IPS DF 6.9 (cell line): ENCODE measurements at places on chromosomes 12 and 14.

DNA sequence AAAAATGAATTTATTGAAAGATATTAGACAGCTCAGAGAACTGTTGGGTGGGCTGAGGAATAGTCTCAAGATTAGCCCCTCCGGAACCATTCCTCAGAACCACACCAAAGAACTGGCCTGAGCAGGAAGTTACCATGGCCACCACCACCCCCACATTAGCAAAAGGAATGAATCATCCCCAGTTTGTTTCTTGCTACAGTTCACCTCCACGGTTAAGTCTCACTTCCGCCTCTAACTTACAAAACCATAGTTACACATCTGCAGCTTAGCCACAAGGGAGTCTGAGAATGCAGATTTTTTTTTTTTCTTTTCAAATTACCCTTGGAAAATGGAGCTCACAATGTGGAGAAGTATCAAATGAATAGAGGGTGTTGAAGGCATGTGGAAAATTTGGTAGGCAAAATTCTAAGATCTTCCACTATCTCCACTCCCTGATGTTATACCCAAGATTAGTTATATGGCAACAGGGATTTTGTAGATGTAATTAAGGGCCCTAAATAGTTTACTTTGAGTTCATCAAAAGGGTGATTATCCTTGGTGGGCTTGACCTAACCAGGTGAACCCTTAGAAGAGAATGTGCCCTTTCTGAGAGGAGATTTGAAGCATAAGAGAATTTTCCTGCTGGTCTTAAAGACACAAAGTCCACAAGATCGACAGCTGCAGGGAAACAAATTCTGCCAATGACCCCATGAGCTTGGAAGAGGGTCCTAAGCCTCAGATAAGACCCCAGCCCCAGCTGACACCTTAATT lies 129.8 kb upstream of the KRR1 start:
- H3K27me3 ChIP-seq: no peaks in the 10 kb centered on the region
- H3K4me1 ChIP-seq: no peaks in the 10 kb centered on the region
- H3K27ac ChIP-seq: no peak overlapping the region
- H3K36me3 ChIP-seq: no peaks in the 10 kb centered on the region
- DNase-seq: no peak

GRCh38 chr12:126210026-126210425 lies 1144.8 kb downstream of the AACS start:
- H3K4me1 ChIP-seq: peaks cover 6% of the 10 kb centered on the region
- H3K27ac ChIP-seq: no peak overlapping the region
- no peak overlapping the region for H3K4me3 ChIP-seq
- no peaks in the 10 kb centered on the region for H3K36me3 ChIP-seq

GRCh38 chr14:102819747-102820330 lies 42.6 kb downstream of the TRAF3 start:
- H3K4me3 ChIP-seq: no peak overlapping the region
- no peaks in the 10 kb centered on the region for H3K27me3 ChIP-seq
- peaks cover 9% of the 10 kb centered on the region; the same call in 1 of the 2 replicates for H3K4me1 ChIP-seq
- no peak overlapping the region for H3K27ac ChIP-seq

- H3K36me3 ChIP-seq: no peaks in the 10 kb centered on the region
- H3K27me3 ChIP-seq: no peaks in the 10 kb centered on the region
- DNase-seq: no peak
- no peak overlapping the region for H3K27ac ChIP-seq
- H3K4me1 ChIP-seq: no peaks in the 10 kb centered on the region
- H3K4me3 ChIP-seq: no peak overlapping the region
Measured at GRCh38 chr14:93527203-93527607, 96.5 kb downstream of the UNC79 start.

- no peak overlapping the region for H3K27ac ChIP-seq
- H3K27me3 ChIP-seq: no peaks in the 10 kb centered on the region
- H3K36me3 ChIP-seq: no peaks in the 10 kb centered on the region
- no peak for DNase-seq
- H3K4me1 ChIP-seq: no peaks in the 10 kb centered on the region
- H3K4me3 ChIP-seq: no peak overlapping the region
Measured at GRCh38 chr12:51409846-51410245, 14.8 kb upstream of the SLC4A8 start.

- H3K27ac ChIP-seq: no peak overlapping the region
- H3K36me3 ChIP-seq: no peaks in the 10 kb centered on the region
- H3K4me3 ChIP-seq: no peak overlapping the region
Measured at GRCh38 chr12:113062502-113063395, 6.2 kb downstream of the DTX1 start.

GRCh38 chr12:117165342-117165741 lies 24.9 kb downstream of the FBXO21 start:
- peaks cover 23% of the 10 kb centered on the region; the same call in 1 of the 2 replicates for H3K36me3 ChIP-seq
- H3K27ac ChIP-seq: no peak overlapping the region
- H3K4me1 ChIP-seq: no peaks in the 10 kb centered on the region
- DNase-seq: no peak
- no peaks in the 10 kb centered on the region for H3K27me3 ChIP-seq
- H3K4me3 ChIP-seq: no peak overlapping the region

DNA sequence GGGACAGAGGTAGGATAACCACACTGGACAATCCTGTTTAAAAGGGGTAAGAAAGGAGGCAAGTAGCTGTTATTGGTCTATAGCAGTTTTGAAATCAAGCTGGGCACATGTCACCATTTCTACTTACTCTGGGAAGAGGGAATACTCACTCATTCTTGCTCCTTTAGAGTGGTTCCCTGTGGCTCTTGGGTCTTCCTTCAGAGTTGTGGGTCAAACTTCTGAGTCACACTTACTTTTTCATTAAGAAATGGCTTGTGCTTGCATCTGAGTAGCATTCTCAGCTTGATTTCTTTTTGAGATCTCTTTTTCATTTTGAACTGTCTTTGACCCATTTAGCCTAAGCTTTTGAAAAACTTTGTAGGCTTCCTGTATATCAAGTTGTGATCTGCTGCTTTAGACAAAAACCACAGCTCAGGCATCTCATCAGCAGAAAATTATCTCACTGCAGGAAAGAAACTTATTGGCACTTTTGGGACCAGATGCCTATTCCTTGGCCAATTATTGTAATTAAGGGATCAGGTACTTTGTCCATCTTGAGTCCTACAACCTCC lies 122.2 kb downstream of the AEBP2 start:
- H3K36me3 ChIP-seq: no peaks in the 10 kb centered on the region
- no peaks in the 10 kb centered on the region for H3K27me3 ChIP-seq
- DNase-seq: no peak
- no peak overlapping the region for H3K27ac ChIP-seq

DNA sequence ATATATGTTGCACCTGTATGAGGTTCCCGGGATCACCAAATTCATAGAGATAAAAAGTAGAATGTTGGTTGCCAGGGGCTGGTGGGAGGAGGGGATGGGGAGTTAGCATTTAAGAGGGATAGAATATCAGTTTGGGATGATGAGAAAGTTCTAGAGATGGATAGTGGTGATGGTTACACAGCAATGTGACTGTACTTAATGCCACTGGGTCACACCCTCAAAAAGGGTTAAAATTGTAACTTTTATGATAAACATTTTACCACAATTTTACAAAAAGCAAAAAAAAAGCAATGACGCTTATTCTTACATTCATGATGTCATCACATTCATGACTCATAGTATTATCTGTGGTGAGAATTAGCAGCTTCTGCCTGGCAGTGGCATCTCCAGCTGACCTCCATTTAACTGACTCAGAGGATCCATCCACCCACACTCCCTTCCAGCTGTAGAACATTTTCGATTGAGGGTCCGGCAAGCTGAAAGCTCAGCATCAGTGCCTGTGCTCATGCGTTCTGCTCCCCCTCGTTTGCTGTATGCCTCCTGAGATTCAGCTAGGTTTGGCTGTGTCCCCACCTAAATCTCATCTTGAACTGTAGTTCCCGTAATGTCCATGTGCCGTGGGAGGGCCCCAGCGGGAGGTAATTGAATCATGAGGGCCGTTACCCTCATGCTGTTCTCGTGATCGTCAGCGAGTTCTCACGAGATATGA lies 64.8 kb upstream of the TMEM260 start:
- no peaks in the 10 kb centered on the region for H3K4me1 ChIP-seq
- H3K4me3 ChIP-seq: no peak overlapping the region
- DNase-seq: no peak
- H3K27me3 ChIP-seq: no peaks in the 10 kb centered on the region
- no peaks in the 10 kb centered on the region for H3K36me3 ChIP-seq

DNA sequence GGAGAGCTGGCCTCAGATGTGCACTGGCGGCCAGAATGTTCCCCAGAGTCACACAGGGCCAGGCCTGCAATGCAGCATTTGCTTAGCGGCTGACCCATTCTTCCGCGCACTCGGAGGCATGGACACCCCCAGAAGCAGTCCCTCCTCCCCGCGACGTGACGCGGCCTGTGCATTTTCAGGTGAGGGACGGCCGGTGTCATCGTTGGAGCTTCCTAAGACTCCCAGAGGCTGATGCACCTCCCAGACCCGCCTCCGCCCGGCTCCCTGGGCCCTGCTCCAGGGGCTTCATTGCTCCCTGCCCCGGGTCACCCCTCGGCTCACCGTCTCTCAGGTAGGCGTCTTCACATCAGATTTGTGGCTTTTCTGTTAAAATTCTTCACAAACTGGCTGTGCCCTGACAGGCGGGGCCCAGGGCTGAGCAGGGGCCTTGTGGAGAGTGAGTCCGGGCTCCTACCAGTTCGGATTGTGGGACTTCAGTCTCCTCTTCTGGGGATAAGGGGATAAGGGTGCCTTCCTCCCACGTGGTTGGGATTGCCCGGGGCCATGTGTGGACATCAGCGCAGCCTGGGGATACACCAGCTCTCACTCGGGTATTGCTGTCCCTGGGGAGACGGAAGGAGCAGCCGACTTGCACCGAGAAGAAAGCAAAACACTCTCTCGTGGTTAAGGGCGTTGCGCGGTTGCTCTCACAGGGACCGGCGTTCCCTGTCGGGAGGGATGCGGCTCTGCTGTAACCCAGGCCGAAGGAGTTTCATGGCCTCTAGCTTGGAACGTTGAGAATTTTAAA lies 249.1 kb downstream of the ADGRD1 start:
- H3K27ac ChIP-seq: no peak overlapping the region
- no peak overlapping the region for H3K4me3 ChIP-seq
- DNase-seq: no peak
- no peaks in the 10 kb centered on the region for H3K4me1 ChIP-seq

DNA sequence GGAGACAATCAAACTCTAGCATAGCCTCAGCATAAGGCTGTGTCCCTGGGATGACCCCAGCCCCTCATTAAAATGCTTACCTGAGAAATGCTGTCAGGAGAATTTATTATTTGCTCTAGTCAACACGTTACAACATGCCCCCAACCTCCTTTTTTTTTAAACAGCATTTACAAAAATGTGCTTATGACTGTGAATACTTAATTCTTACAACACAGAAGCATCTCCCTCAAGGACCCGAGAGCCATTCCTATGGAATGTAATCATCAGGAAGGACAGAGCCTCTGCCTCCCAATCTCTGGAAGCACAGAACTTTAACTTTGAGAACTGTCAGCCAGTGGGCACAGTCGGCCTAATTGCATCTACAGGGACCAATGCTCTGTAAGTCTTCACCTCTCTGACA lies 136.6 kb upstream of the OVCH1 start:
- no peak overlapping the region for H3K27ac ChIP-seq
- H3K36me3 ChIP-seq: no peaks in the 10 kb centered on the region
- H3K4me1 ChIP-seq: no peaks in the 10 kb centered on the region

DNA sequence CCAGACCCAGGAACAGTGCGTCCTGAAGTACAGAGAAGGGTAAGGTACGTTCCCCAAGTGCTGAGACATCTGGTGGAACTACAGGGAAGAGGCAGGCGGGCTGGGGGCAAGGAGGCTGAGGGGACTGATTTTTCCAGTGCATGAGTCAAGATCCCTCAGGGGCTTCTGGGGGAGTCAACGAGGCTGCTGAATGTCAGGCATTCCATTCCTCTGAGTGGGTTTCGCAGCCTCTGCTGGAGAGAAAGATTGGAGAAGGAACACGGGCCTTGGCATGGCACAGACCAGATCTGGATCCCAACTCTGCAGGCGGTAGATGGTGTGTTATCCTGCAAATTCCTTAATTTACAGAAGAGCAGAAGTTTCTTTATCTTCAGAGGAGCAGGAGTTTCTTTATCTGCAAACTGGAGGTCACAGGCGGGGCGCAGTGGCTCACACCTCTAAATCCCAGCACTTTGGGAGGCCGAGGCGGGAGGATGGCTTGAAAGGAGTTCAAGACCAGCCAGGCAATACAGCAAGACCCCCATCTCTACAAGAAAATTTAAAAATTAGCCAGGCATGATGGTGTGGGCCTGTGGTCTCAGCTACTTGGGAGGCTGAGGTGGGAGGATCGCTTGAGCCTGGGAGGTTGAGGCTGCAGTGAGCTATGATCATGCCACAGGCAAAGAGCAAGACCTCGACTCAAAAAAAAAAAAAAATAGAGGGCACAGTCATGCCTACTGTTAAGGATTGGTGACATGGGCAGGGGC lies 132.6 kb upstream of the MAP1LC3B2 start:
- H3K27ac ChIP-seq: no peak overlapping the region
- no peaks in the 10 kb centered on the region for H3K36me3 ChIP-seq
- no peak for DNase-seq
- no peak overlapping the region for H3K4me3 ChIP-seq
- no peaks in the 10 kb centered on the region for H3K27me3 ChIP-seq

DNA sequence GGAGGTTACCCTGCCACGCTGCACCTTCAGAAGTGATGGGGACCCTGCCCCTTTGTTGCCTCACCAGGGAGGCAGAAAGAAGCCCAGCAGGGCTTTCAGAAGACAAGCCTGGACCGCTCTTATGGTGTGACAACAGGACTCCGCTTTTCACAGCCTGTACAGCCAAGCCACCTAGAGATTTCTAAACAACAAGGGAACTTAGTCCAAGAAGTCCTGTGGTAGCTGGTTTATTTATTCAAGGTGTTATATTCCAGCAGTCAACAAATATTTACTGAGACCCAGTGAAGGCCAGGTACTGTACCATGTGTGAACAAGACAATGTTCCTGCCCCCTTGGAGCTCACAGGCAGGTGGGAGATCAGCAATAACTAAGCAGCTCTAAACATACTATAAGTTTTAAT lies 4.0 kb upstream of the TMEM229B start:
- peaks cover 4% of the 10 kb centered on the region for H3K4me1 ChIP-seq
- DNase-seq: no peak
- H3K27me3 ChIP-seq: no peaks in the 10 kb centered on the region
- no peaks in the 10 kb centered on the region for H3K36me3 ChIP-seq
- H3K4me3 ChIP-seq: no peak overlapping the region

GRCh38 chr14:37157987-37158386 lies 14.4 kb downstream of the SLC25A21 start:
- DNase-seq: no peak
- H3K27me3 ChIP-seq: no peaks in the 10 kb centered on the region
- H3K4me3 ChIP-seq: no peak overlapping the region
- H3K4me1 ChIP-seq: no peaks in the 10 kb centered on the region

GRCh38 chr12:604956-605355 lies 58.3 kb downstream of the NINJ2 start:
- no peaks in the 10 kb centered on the region for H3K4me1 ChIP-seq
- no peaks in the 10 kb centered on the region for H3K27me3 ChIP-seq
- no peak overlapping the region for H3K27ac ChIP-seq
- no peak for DNase-seq

- H3K4me1 ChIP-seq: no peaks in the 10 kb centered on the region
- H3K4me3 ChIP-seq: no peak overlapping the region
- no peak overlapping the region for H3K27ac ChIP-seq
- H3K36me3 ChIP-seq: no peaks in the 10 kb centered on the region
Measured at GRCh38 chr12:116080415-116080814, 197.1 kb downstream of the MED13L start.
